ENCODE measurements at places on chromosomes 6 and 20. TPM values are rescaled to one million over a fixed set of nuclear protein-coding genes. Genes with fewer than 3 reads are reported as not detected.
A peak's percentile ranks its signal among the peaks of the same experiment; 100 is the strongest.

GRCh38 chr20:40991181-40991889, 37.3 kb upstream of the TOP1 start:
- peak; percentile 61 for DNase-seq

The PARD6B gene
- total RNA-seq = 0.83 TPM

DNA sequence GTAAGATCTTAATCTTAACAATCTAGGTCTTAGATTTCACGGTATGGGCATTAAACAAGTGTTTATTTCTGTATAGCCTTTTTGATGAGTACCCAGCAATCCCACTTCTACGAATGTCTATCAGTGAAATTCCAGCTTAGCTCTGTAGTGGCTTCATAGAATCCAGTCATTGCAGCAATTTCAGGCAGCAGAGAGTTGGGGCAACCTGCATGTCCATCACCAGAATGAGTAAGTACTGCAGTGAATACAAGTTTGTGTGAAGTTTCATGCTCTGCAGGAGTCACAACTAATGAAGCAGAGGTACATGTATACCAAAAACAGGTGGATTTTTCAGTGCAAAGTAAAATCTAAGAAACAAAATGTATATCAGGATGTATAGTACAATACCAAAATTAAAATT, 151.7 kb downstream of the OR2B2 start:
- no peak for DNase-seq

The EDN1 gene
- total RNA-seq = 6.4 TPM

All from sigmoid colon (tissue), 7 donors.